HS-27A (cell line): ENCODE measurements at places on chromosomes 11 and 22.

DNA sequence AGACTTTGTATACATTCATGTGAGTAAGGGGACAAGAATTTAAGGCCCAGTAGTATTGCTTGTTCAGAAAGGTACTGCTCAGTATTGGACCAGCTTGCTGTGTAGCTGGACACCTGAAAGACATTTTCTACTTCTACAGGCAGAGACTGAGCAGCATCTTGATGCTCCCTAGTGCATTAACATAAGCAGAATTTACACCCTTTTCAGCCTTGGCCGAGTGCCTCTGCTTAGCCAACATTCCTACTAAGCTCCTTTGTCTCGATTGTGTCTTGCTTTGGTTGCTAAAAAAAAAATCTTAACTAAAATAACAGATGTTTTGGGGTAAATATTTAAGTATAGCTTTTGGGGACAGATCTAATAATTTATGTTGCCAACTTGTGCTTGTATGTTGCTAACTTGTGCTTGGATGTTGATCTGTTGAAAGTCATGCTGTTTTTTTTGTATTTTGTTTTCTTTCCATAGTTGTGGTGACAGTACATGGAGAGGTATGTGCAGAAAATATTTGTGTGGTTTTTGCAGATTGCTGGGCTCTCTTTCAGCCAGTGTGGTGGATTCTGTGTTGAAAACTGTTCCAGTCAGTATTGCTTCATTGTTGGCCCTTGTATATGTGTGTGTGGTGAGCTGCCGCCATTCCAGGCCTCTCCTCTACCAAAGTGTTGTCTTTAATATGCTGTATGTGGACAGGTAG is 3.7 kb downstream of the PTS start:
- DNase-seq: no peak

- no peak for DNase-seq
Measured at GRCh38 chr22:36746375-36746970, 29.4 kb downstream of the IFT27 start.

- DNase-seq: no peak
Measured at GRCh38 chr11:3202305-3202704, 16.3 kb downstream of the MRGPRG start.

DNA sequence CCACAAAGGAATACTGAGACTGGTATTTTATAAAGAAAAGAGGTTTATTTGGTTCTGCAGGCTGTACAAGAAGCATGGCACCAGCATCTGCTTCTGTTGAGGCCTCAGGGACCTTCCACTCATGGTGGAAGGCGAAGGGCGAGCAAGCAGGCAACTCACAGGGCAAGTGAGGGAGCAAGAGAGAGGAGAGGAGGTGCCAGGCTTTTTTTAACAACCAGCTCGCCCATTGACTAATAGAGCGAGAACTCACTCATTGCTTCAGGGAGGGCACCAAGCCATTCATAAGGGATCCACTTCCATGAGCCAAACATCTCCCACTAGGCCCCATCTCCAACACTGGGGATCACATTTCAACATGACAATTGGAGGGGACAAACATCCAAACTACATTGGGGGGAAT is 1.2 kb downstream of the PTS start:
- DNase-seq: no peak

- DNase-seq: no peak
Measured at GRCh38 chr11:64090806-64091516, 55.2 kb downstream of the FLRT1 start.

GRCh38 chr22:23856721-23857605 is 712 bp upstream of the SLC2A11 start:
- DNase-seq: no peak
